Activated CD4-positive, alpha-beta T cell treated with anti-CD3 and anti-CD28 coated beads, Interleukin-2, amount 10 ng/mL, durations not matched to agents 24 days and 14 days (primary cell): ENCODE measurements at places on chromosomes 2 and 18. TPM values are rescaled to one million over a fixed set of nuclear protein-coding genes. Genes with fewer than 3 reads are reported as not detected.
A peak's percentile ranks its signal among the peaks of the same experiment; 100 is the strongest.

- peak; percentile 62 for DNase-seq
Observed at GRCh38 chr2:112916145-112916571, 5.2 kb downstream of the IL37 start.

DNA sequence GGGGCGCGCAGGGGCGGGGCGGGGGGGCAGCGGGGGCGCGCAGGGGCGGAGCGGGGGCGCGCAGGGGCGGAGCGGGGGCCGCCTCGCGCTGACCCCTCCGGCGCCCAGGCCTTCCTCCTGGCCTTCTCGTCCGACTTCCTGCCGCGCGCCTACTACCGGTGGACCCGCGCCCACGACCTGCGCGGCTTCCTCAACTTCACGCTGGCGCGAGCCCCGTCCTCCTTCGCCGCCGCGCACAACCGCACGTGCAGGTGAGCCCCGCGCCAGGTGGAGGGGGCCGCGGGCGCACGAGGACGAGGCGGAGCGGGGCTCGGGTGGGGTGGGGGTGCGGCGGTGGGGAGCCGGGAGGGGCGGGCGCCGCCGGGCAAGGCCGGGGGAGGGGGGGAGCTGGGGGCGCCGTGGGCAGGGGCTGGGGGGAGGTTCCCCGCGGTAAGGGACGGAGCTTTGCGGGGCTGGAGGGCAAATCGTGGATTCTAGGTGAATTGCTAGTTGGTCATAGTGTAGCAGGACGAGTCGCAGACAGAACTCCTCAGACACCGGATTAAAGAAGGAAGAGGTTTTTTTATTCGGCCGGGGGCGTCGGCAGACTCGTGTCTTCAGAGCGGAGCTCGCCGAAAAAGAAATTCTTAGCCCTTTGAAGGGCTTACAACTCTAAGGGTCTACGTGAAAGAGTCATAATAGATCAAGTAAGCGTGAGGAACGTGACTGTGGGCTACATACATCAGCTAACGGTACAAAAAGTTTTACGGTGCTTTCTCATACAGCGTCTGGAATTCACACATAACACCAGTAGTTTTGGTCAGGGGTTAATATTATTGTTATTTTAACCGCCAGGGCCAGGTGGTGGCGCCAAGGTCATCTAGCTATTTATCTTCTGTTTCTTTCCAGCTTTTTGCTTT lies 29.9 kb downstream of the ANO7 start:
- peak overlapping the region; percentile 81 for H3K27ac ChIP-seq
- H3K36me3 ChIP-seq = no peaks in the 10 kb centered on the region
- peaks cover 13% of the 10 kb centered on the region for H3K4me1 ChIP-seq
- H3K4me3 ChIP-seq = peak overlapping the region; percentile 86

DNA sequence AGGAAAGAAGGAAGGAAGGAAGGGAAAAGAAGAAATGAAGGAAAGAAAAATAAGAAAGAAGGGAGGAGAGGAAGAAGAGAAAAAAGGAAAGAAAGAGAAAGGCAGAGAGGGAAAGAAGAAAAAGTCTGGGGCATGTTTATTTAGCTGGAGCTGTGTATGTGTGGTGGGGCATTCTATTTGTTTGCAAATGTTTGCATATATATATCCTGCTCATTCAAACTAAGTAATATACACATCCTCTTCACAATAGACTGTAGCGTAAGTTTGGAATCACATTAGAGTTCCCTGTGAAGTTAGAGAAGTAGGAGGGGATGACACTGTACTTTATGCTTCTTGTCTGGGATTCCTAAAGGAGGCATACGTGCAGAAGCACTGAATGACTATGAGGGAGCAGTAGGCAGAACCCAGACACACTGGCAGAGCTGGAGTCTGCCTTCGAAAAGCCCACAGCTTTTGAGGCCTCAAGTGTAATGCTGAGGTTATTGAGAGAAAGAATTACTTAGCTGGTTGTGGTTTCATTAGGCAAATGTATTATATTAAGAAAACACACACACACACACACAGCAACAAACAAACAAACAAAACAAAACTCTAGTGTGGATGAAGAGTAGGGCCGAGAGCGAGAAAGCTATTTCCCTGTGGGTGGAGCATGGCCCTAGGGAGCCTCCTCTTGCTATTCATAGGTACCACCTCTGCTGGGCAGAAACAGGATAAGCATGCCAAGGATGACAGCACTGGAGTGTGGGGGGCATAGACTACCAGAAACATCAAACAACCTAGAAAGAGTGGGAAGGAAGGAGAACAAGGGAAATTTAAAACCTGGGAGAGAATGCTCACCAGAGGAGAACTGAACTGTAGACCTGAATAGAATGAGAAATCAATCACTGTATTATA lies 905.1 kb upstream of the NXPH2 start:
- H3K27ac ChIP-seq = no peak overlapping the region
- no peaks in the 10 kb centered on the region for H3K27me3 ChIP-seq
- no peak for DNase-seq
- no peak overlapping the region for H3K4me3 ChIP-seq
- no peaks in the 10 kb centered on the region for H3K36me3 ChIP-seq

DNA sequence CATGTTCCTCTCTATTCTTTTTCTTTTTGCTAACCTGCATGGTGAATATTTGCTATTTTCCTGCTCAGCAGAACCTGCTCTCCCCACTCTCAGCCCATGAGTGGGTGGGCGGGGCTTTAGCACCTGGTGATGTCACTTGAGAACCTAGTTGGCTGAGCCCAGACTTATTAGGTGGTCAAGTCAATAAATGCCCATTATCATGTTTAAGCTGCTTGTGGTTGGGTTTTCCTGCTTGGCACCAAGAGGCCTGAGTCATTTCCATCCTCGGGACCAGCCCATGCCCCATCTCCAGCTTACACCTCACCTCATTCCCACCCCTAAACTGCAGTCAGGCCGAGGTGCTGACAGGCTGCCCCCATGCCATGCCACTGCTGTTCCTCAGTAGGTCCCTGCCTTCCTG lies 226.6 kb downstream of the ANKRD30B start:
- no peaks in the 10 kb centered on the region for H3K36me3 ChIP-seq
- DNase-seq = no peak
- H3K27me3 ChIP-seq = no peaks in the 10 kb centered on the region
- no peaks in the 10 kb centered on the region for H3K4me1 ChIP-seq
- H3K4me3 ChIP-seq = no peak overlapping the region

- H3K27ac ChIP-seq = no peak overlapping the region
- H3K4me3 ChIP-seq = no peak overlapping the region
- H3K4me1 ChIP-seq = peaks cover 4% of the 10 kb centered on the region
- no peaks in the 10 kb centered on the region for H3K36me3 ChIP-seq
- peaks cover 4% of the 10 kb centered on the region for H3K27me3 ChIP-seq
- DNase-seq = no peak
Observed at GRCh38 chr2:21039080-21039556, 4.8 kb downstream of the APOB start.

DNA sequence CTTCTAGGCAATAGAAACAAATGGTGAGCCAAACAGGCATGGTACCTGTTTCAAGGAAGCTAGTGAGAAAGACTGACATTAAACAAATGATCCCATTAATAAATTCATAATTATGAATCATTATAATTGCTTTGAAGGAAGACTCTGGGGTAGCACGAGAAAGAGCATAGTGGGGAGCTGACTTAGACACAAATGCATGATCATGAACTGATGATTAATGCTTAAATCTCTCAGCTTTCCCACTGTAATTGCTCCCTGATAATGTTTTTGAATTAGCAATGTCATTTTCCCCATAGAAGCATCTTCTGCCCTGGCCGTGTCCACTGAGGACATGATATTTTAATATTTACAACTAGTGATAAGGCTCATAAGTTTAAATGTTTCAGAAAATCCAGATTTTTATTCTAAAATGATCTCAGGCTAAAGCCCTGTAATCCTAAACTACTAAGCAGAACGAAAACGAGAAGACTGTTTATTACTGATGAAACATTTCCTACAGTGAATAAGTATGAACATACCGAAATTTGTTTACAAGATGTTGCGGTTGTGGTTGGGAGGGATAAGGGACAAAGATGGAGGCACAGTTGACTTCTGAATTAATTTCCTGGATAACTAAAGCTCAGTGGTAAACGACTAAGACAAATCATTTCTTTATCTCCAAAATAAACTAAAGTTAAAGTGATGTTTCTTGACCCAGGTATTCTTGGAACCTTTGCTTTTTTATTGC lies 47.3 kb upstream of the TACR1 start:
- H3K27me3 ChIP-seq = peaks cover 2% of the 10 kb centered on the region
- H3K4me3 ChIP-seq = no peak overlapping the region
- no peak overlapping the region for H3K27ac ChIP-seq
- H3K36me3 ChIP-seq = no peaks in the 10 kb centered on the region

- no peak overlapping the region for H3K4me3 ChIP-seq
- H3K4me1 ChIP-seq = no peaks in the 10 kb centered on the region
- H3K36me3 ChIP-seq = no peaks in the 10 kb centered on the region
- H3K27me3 ChIP-seq = peaks cover 10% of the 10 kb centered on the region
Observed at GRCh38 chr2:64862623-64863022, 126.6 kb upstream of the SLC1A4 start.

- no peak for DNase-seq
- H3K4me3 ChIP-seq = no peak overlapping the region
- H3K27me3 ChIP-seq = no peaks in the 10 kb centered on the region
- H3K36me3 ChIP-seq = no peaks in the 10 kb centered on the region
Observed at GRCh38 chr2:100395532-100396350, 21.7 kb downstream of the CHST10 start.

- no peak for DNase-seq
- no peak overlapping the region for H3K4me3 ChIP-seq
- peaks cover 14% of the 10 kb centered on the region for H3K4me1 ChIP-seq
- H3K27ac ChIP-seq = no peak overlapping the region
Observed at GRCh38 chr2:197931661-197932312, 127.4 kb downstream of the PLCL1 start.

DNA sequence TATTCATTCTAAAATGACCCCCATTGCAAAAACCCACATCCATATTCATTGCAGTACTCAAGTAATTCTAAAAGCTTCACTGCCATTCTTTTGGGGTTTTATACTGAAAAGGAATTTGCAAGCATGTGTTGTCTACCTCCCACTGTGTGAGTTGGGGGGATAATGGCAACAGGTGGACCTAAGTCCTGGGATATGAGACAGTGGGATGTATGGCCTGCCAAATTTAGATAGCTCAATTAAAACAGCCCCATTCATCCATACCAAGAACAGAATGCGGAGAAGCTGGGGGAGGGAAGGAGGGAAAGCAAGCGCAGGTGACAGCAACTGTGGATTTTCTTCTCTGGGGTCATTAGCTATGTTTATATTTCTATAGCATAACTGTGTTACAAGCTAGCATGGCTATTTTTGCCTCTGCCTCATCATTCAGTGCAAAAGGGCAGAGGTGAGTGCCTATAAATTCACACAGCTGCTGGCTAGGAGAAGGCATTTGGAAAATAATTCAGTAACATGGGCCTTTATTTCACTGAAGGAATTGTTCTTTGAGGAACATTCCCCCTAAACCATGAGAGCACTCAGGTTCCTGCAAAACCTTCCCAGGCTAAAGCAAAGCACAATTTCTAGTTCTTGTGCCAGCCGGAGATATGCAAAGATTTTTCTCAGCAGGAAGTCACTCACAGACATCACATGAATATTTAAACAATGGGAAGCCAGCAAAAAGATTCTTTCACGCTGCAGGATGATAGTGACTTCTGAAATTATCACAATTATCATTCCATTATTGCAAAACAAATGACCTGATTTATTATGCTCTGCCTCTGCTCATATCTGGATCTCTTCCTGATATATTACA lies 393.9 kb upstream of the ACVR2A start:
- H3K27ac ChIP-seq = no peak overlapping the region
- H3K27me3 ChIP-seq = peaks cover 4% of the 10 kb centered on the region
- H3K4me3 ChIP-seq = no peak overlapping the region
- H3K36me3 ChIP-seq = no peaks in the 10 kb centered on the region

DNA sequence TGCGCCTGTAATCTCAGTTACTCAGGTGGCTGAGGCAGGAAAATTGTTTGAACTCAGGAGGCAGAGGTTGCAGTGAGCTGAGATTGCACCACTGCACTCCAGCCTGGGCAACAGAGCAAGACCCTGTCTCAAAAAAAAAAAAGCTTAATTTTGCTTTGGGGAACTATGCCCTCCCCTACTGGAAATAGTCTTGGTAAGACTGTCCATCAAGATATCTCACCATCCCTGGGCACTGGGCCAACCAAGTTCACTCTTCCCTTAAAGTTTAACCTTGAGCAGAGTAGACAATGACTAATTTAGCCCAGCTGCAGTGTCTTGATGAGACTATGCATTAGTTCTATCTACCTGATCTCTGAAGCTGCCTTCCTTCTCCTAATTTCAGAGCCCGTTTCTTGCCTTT lies 44.7 kb downstream of the ASXL2 start:
- no peak for DNase-seq
- peaks cover 38% of the 10 kb centered on the region for H3K4me1 ChIP-seq
- no peaks in the 10 kb centered on the region for H3K27me3 ChIP-seq
- peak overlapping the region; percentile 45 for H3K27ac ChIP-seq
- no peak overlapping the region for H3K4me3 ChIP-seq
- peaks cover 44% of the 10 kb centered on the region for H3K36me3 ChIP-seq

DNA sequence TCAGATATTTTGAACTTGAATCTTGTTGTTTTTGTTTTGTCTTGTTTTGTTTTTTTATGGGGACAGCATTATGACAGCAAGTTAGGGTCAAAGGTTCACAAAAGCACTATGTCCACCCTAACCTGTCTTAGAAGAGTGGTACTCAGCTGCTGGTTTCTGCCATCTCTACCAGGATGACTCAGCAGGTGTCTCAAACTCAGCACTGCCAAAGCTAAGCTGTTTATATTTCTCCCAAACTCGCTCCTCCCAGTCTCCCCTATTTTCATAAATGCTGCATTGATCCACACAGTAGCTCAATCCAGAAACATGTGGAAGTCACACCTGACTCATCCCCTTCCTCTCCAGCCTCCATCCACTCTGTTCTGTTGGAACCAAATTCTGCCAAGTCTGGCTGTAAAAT lies 134.9 kb downstream of the ZBTB7C start:
- no peak overlapping the region for H3K27ac ChIP-seq
- H3K36me3 ChIP-seq = no peaks in the 10 kb centered on the region
- no peak for DNase-seq
- peaks cover 20% of the 10 kb centered on the region for H3K27me3 ChIP-seq
- no peak overlapping the region for H3K4me3 ChIP-seq

Gene RAB17
- 0.26 TPM in 1 of 2 replicates, not detected in the other for total RNA-seq

Gene PAIP2B
- 0.63 and 0.64 TPM in 2 replicates for total RNA-seq

Gene SMAD2
- 388 and 406 TPM in 2 replicates for total RNA-seq

Gene SLC8A1
- 3.4 and 5.0 TPM in 2 replicates for total RNA-seq

Gene UGT1A4
- total RNA-seq = not detected in 2 replicates

Gene CTDP1
- 41.2 and 45.5 TPM in 2 replicates for total RNA-seq

Gene ZNF385B
- total RNA-seq = not detected in 2 replicates
